Stimulated activated CD4-positive, alpha-beta T cell treated with anti-CD3 and anti-CD28 coated beads, Interleukin-2, amount 100 ng/mL, for 4 hours (primary cell): ENCODE measurements at places on chromosomes 12 and 14.

- no peak for DNase-seq
Observed at GRCh38 chr12:126627596-126627995, 1562.4 kb downstream of the AACS start.

DNA sequence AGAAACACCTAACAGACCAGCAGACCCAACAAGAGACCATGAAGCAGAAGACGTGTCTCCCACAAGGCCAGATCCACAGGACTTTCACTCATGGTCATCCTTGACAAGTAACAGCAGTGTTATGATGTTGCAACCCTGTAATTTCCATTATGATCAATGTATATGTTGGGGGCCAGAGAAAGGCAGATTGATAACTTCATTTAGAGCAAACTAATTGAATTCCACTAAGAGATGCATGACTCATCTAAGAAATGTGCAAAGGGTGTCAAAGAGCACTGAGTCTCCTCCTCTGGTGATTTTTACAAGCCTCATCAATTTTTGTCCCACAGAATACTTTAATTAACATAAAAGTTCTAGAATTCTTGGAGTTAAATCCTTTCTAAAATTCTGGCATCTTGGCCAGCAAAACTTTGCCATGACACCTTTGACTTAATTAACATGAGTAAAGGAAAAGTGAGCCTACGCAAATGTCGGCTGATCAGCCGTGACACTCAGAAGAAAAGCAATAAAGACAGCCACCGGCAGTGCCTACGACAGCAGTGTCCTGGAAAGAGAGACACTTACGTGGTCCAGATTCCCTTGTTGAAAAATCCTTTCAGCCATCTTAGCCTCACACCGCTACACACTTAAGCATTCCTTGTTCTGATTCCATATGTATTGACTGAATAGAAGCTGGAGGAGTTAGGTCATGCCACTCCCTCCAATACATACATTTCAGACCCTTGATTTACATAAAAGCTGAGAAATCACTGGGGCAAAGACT lies 370.2 kb upstream of the CCDC196 start:
- DNase-seq = no peak

DNA sequence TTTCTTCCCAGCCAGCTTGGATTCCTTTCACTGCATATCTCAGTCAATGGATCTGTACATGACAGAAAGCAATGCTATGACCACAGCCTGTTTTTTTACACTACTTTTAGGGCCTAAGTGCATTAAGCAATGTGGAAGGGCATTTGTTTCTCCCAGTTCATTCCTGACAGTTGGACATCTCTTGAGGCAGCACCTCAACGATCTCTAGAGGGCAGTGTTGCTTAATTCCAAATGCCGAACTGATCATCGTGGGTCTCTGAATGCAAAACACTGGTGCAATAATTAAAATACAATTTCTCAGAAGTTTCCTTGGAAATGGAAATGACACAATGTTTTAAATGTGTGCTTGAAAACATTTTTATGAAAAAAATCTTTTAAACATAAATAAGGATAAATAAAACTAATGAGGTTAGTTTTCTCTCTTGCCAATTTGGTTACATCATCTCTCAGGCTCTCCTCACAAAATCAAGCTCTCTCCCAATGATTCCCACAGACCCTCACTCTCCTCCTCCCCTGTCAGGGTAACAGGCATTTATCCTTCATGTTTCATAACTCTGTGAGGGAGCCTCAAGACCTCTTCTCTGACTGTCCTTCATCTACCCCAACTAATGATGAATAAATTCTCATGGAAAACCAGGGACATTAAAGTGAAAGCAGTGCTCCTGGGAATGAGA lies 192.4 kb upstream of the SLC16A7 start:
- peak; percentile 13 for DNase-seq

- DNase-seq = no peak
Observed at GRCh38 chr12:108564724-108565123, 2.3 kb downstream of the ISCU start.

DNA sequence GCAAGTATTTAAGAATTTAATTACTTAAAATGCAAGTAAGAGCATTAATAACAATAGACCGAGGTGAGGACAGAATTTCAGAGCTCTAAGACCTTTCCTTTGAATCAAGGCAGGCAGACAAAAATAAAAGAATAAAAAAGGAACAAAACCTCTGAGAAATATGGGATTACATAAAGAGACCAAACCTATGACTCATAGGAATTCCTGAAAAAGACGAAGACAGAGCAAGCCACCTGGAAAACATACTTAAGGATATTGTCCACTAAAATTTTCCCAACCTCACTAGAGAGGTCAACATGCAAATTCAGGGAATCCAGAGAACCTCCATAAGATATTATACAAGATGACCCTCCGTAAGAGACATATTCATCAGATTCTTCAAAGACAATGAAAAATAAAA lies 325.1 kb downstream of the AEBP2 start:
- DNase-seq = no peak

DNA sequence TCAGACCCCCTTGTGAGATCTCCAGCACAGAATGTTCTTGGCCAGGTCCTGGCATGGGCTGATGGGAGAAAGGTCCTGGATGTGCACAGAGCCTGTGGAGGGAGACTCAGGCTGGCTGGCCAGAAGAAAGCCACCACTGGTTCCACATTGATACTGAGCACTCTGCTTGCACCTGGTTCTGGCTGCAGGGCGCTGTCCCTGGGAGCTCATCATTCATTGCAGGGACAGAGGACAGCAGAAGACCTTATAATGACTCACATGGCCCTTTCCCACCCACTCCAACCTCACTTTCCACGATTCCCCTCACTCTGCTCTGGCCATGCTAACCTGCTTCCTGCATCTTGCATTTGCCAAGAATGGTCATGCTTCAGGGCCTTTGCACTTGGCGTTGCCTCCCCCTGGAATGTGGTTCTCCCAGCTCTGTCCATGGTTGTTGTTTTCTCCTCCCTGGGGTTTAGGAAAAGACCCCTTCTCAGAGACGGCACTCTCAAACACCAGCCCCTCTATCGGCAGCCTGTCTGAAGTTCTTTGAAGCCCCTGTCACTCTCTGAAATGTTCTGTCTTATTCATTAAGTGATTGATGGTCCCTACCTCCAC lies 10.3 kb downstream of the KRT7 start:
- DNase-seq = no peak

DNA sequence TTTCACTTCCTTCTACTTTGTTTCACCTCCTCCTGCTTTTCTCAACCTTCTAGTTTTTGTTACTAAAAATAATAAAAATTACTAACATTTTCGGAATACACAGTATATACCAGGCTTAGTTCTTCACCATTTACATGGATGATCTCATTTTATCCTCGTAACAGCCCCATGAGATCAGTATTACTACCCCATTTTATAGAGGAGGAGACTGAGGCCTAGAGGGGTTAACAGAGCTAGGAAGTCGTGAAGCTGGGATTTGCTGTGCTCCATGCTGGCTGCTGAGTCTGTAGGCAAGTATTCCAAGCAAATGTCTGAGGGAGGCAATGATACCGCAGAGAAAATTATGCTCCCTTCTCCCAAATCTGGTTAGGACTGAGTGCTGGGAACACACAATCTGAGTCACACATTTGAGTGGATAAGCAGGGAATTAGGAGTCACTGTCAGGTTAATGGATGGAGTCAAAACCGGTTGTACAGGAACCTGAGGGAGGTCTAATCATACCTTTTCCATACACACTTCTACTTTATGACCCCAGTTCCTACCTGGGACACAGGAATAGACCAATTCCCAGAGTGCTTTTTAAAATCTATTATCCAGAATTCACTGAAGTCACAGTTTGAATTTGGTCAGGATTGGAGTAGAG lies 51.1 kb downstream of the ZFYVE26 start:
- no peak for DNase-seq

- DNase-seq = no peak
Observed at GRCh38 chr14:100857923-100858837, 32.3 kb downstream of the MEG3 start.

DNA sequence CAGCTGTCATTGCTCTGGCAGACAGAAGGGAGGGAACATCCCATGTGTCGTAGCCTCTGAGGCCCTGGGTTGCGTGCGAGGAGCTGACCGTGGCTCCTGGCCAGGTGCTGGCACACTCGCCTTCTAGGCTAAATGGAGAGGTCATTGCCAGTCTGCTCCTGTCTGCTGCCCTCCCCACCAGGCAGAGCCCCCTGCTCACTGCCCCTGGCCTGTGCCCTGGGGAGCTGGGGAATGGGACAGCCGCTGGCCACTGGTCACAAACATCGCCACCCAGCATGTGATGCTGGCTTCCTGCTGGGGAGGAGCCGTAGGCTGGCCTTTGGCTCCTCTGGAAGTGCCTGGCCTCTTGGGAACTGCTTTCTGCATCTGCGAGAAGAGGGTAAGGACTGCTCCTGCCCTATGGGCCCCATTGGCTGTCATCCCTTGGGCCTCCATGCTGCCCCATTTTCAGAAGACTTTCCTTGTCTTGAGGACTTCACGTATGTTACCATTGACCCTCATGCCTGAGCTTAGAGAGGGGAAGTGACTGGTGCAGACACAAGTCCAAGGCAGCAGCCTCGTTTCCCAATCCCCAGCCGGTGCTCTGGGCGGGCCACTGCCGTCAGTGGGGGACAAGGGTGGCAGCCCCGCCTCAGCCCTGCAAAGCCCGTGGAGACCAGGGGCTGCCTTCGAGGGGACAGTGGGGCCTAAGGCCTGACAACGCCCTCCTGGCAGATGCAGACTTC lies 2.0 kb upstream of the TNFAIP2 start:
- DNase-seq = no peak

- no peak for DNase-seq
Observed at GRCh38 chr12:44015333-44015941, 179.6 kb downstream of the TMEM117 start.

- peak; percentile 49 for DNase-seq
Observed at GRCh38 chr12:52007158-52007921, 594 bp downstream of the TAMALIN start.

GRCh38 chr14:97270308-97270707 lies 473.1 kb downstream of the VRK1 start:
- no peak for DNase-seq

DNA sequence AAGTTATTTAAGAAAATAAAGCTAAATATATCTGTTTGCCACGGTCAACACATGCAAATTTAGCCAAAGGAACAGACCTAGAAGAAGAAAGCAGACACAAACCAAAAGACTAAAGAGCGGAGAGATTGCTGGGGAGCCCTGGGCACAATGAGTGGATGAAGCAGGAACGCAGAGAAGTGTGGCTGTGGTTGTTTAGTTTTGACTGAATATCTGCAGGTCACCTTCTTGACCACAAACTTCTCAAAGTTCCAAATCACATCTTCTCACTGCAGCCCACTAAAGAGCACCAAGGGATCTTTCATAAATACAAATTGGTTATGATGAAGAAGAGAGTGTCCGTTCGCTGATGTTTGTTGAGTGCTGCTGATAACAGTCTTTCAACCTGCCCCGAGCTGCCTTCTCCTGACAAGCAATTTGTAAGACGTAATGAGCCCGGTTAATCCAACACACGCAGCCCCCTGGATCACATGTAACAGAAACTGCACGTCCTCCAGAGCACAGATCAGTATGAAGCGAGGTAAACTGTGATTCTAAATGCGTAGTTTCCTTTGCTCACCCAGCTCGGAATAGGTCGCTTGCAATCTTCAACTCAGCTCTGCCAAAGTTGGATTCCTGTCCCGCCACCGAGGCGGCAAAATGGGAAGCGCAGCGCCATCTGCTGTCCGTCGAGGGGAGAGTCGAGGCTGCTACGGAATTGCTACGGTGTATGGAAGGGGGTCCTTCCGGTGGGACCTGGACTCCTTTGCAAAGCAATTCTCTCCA lies 120.8 kb downstream of the GXYLT1 start:
- peak; percentile 45 for DNase-seq

- DNase-seq = no peak
Observed at GRCh38 chr14:76771437-76771980, 10.2 kb downstream of the VASH1 start.

- DNase-seq = peak; percentile 43
Observed at GRCh38 chr12:108611884-108612415, 14.1 kb upstream of the TMEM119 start.

DNA sequence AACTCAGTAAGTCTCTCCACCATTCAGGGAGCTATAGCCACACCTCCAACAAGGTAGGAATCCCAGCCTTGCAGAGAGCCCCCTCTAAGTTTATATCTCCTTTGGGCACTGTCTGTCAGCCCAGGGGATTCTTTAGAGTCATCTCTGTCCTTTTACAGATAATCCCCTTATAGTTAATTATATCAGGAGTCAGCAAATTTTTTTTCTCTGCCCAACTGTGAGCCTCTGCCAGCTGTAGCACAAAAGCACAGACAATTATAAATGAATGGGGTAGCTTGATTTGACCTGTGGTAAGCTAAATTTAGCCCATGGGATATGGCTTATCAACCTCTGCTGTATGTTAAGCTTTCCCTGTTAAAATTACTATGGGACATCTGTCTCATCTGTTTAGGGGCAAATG lies 8.3 kb downstream of the CEP128 start:
- no peak for DNase-seq

GRCh38 chr14:23409475-23409874 lies 1.4 kb upstream of the MYH6 start:
- DNase-seq = no peak

- no peak for DNase-seq
Observed at GRCh38 chr12:130488358-130488710, 150.6 kb downstream of the PIWIL1 start.

- no peak for DNase-seq
Observed at GRCh38 chr14:20436363-20436755, 393 bp upstream of the KLHL33 start.

DNA sequence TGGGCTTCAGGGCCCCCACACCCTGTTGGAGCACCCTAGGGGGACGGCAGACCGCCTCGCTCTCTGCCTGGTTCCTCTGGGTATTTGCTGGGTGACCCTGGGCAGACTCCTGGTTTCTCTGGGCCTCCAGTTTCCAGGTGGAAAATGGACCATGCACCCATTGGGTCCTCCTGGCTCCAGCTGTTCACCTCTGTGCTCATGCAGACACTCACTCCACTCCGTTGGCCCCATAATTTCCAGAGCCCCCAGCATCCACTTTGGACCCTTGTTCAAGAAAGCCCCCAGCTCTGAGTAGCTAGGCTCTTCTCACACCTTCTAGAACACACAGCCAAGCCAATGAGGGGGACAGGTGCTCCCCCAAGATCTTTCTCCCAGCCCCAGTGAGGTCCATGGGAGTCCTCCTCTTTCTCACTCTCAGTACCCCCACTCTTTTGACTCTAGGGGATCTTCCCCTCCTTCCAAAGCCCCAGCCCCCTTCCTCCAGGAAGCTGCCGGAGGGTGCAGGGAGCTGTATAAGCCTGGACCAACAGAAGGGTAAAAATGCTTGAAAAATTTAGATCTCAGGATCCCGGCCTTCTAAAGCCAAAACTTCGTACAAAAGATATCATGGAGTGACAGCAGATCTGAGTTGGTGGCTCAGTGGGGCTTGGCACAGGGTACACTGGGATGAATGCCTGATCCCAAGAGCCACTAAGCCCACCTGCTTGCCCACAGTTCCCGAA lies 174.8 kb upstream of the RTL1 start:
- no peak for DNase-seq

- DNase-seq = no peak
Observed at GRCh38 chr12:39505023-39505422, 62.1 kb upstream of the KIF21A start.

DNA sequence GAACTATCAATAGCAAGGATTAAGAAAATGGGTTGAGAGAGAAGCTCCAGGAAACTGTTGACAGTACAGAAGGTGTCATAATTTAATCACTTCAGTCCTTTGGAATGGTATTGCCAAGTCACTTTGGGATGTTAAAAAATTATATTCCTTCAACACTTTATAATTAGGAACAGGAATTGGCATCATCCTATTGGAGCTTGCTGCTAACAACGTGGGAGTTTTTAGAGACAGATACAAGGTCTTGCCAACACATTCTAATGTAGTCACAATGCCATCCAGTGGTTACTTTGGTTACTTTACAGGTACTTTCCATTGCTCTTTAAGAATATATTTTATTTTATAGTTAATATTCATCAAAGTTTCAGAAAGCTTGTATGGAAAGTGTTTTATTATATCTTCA lies 310.1 kb downstream of the SYT1 start:
- no peak for DNase-seq

GRCh38 chr14:54474232-54474793 lies 14.5 kb downstream of the GMFB start:
- no peak for DNase-seq
